ENCODE measurements at places on chromosomes 2 and 18.

- peak; percentile 39 for DNase-seq
Measured at GRCh38 chr18:51196118-51196810, 1.2 kb downstream of the MEX3C start.

DNA sequence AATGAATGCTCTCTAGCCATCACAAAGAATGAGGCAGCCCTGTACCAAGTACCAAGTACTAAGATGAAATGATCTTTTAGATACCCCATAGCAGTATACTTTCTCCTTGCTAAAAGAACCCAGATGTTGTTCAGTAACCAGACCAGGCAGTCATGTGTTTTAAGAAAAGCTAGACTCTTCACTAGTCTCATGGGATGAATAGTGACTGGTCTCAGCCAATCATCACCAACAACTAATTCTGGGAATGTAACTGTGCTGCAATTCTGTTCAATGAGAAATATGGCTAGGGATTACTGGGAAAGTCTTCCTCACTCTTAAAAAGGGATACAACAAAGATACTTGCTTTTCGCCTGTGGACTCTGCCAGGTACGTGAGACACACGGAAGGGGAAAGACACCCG is 29.5 kb downstream of the MBOAT2 start:
- DNase-seq, result no peak

- no peak for DNase-seq
Measured at GRCh38 chr18:9474108-9474982, 968 bp upstream of the RALBP1 start.

- no peak for DNase-seq
Measured at GRCh38 chr18:77004555-77005380, 127.8 kb downstream of the MBP start.

DNA sequence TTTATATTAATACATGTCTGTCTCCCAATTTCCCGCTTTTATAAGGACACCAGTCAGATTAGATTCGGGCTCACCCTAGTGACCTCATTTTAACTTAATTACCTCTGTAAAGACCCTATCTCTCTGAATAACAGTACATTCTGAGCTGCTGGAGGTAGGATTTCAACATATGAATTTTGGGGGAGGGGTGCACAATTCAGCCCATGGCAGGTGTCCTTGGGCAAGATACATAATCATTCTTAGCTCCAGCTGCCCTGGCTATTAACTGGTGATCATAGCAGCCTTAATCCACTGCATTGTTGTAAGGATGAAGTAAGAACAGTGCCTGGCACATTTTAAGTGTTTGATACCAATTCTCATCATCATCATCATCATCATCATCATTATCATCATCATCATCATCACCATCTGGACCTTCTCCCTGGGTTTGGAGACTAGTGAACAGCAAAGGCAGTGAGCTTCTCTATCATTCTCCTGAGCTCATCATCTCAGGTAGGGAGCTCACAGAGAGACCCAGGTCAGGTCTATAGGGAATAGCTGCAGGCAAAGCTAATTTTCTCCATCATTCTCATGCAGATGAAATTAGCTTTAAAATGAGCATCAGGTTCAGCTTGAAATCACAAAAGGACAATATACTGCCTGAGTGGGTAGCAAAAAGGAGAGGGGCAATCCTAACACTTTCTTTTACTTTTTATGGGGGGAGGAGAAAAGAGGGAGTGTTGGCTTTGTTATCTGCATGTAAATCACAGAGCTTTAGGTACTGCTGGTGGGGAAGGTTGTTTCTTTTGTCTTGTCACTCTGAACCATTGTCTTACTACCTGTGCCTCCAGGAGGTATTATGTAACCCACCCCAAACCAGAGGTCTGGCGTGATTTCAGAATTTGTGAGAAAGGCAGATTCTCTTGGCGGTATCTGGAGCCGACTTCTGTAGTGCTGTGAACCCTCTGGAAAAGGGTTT is 125.5 kb upstream of the SPRED2 start:
- no peak for DNase-seq

DNA sequence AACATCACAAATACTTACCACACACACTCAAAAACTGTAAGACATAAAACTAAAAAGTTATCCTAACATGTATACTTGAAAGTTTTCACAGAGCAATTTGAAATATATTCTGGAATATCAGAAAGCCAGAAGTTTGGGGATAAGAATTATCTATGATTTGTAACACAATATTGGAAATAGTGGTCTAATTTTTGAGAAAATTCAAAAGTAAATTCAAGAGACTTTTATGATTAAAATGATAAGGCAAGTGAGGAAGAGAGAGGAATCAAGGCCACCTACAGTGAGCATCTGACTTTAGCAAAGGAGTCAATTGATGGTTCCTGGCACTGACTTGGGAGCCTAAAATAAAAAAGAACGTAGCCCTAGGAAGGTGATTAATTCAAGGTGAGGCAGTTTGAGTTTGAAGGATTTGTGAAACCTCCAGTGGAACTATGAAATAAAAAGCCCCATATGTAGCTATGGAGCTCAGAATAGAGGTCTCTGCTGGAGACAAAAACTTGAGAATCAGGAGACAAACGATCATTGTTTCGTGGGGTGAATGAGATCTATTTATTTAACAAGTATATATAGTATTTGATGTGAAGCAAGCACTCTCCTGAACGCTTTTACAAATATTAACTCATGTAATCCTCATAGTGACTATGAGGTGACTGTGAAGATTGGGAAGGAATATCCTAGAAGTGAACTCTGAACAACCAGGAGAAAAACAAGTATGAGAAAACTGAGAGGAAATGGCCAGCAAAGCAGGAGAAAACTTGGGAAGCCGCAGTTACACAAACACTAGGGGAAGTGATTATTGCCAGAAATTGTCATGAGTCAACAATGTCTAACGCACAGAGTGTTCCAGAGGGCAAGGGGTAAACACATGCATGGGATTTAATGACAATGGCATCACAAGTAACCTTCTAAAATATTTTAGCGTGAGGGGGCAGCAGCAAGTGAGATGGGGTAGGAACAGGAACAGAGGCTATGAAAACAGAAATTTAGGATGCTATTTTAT is 12.8 kb downstream of the TFPI start:
- DNase-seq, result no peak
